Neural crest cell (in vitro differentiated cells): ENCODE measurements at places on chromosomes 7 and 10.

DNA sequence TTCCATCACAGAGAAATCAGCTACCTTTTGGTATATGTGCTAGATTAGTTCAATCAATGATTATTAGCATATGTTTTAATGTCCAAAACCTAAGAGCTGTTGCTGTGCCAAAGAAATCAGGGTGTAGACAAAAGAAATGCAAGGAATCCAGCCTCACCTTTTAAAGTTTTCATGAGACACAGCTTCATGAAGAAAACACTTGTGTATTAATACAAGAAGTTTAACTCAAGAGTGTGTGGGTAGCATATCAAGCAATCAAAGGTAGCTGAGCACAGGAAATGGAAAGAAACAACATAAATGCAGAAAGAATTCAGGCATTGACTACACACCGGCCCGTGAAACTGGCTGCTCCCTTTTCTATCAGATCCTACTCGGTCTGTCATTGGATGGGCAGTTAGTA, 76.0 kb upstream of the CAV2 start:
- DNase-seq, result no peak

- no peak for DNase-seq
These were observed 420.5 kb upstream of the GALNT17 start for GRCh38 chr7:70711452-70711851.

- DNase-seq, result no peak
These were observed 11.8 kb upstream of the PRKAR1B start for GRCh38 chr7:738723-739454.

DNA sequence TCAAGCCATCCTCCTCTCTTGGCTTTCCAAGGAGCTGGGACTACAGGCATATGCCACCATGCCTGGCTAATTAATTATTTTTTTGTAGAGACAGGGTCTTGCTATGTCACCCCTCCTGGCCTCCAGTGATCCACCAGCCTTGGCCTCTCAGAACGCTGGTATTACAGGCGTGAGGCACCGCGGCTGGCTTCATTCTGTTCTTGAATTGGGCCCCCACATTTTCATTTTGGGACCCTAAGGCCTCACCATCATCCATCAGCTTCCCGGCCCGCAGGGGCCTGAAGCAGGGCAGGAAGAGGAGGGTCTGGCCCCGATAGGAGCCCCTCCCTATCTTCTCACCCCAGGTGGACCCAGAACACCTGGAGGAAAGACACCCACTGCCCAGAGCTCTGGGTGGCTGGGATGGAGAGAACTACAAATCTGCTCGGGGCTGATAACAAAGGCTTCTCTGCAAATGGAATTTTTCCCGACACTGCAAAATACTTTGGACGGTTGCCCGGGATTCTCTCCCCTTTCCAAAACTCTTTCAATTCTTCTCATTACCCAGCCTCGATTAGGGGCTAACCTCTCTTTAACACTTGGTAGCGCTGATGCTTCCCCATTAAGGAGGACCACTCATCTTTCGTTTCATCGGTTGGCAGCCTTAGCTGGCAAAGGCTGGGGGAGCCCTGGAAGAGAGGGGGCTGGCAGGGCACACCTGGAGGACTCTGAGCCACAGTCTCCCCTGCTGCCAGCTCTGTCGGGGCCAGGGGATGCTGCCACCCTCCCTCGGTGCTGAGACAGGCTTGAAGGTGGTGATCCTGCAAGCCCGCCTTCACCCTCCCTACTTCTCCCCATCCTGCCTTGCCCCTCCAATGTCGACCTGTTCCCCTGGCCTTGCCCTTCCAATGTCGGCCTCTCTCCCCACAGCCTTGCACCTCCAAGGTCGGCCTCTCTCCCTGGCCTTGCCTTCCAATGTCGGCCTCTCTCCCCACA, 81.0 kb upstream of the GNA12 start:
- no peak for DNase-seq

DNA sequence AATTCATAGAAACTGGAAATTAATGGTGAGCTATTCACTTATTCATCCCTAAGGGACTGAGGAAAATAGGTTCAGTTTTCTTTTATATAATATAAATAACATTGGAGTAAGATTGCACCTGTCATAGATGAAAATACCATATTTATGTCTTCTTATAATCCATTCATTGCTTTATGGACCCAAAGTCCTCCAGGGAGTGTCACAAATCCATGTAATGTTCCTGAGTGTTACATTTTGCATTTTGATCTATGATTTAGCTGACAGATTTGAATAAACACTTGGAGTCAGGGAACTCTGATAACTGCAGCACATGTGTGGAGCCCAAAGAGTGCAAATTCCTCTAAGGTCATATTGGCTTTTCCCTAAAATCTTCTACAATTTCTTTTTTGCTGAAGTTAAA, 484.3 kb downstream of the MDFIC start:
- no peak for DNase-seq

DNA sequence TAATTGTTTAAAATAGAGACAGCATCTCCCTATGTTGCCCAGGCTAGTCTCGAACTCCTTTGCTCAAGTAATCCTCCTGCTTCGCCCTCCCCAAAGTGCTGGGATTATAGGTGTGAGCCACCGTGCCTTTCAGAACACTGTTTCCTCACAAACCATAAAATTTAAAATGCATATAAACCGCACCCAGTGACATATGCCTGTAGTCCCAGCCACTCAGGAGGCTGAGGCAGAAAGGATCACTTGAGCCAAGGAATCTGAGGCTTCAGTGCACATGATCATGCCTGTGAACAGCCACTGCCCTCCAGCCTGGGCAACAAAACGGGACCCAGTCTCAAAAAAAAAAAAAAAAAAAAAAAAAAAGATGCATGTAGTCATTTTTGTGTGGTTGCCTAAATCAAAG, 36.8 kb downstream of the ACBD5 start:
- DNase-seq, result no peak

- DNase-seq, result no peak
These were observed 3.0 kb downstream of the POLD2 start for GRCh38 chr7:44120395-44120794.

DNA sequence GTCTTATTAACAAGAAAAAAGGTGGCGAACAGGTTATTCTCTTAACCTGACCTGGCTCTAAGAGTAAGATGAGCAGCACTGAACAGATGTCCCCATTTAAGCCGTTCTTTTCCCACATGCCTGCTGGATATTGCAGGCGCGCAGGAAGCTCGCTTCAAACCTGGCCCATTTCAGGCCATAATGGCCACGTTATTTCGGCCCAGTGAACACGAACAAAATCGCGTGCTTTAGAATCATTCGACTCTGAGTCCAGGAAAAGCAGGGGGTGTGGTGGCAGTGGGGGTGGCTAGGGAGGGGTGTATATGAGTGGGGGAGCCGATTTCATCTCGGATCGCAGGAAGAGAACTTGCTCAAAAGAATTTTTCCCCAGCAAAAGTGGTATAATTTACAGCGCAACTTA, 6.6 kb upstream of the SP8 start:
- DNase-seq, result no peak

DNA sequence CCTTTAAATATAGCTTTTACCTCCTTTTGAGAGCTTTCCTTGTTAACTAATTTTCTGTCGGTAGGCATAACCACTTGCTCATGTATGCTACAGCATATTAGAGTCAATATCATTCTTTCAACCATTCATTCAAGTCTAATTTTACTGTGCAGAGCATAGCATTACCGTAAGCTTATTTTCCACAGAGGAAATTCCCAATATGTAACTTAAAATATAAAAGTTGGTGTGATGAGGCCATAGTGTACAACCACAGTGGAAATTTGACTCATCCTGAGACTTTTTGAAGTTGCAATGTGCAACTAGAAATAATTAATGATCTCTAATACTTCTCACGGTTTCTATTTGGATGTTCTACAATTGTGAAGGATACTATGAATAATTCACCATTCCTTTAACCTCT, 80.6 kb upstream of the KLF6 start:
- DNase-seq, result no peak

DNA sequence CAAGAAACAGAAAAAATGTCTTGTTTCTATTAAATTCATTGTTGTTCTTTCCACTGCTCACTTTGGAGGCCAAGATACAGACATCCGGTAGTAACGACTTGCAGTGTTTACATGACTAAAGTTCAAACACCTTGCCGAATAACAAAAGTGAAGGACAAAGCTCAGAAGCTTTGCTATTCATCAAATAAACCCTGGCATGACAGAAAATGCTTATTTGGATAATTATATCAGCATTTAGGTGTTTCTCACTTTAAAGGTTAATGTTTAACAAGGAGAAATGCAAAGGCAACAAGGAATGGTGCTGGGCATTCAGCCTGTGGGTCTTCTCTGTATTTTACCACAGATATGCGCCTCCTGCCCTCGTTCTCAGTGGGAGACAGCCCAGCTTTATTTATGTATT, 5.4 kb upstream of the PTF1A start:
- no peak for DNase-seq

GRCh38 chr7:28165961-28166955, 14.3 kb downstream of the JAZF1 start:
- DNase-seq, result no peak

GRCh38 chr7:101940830-101941229, 123.4 kb downstream of the CUX1 start:
- no peak for DNase-seq

DNA sequence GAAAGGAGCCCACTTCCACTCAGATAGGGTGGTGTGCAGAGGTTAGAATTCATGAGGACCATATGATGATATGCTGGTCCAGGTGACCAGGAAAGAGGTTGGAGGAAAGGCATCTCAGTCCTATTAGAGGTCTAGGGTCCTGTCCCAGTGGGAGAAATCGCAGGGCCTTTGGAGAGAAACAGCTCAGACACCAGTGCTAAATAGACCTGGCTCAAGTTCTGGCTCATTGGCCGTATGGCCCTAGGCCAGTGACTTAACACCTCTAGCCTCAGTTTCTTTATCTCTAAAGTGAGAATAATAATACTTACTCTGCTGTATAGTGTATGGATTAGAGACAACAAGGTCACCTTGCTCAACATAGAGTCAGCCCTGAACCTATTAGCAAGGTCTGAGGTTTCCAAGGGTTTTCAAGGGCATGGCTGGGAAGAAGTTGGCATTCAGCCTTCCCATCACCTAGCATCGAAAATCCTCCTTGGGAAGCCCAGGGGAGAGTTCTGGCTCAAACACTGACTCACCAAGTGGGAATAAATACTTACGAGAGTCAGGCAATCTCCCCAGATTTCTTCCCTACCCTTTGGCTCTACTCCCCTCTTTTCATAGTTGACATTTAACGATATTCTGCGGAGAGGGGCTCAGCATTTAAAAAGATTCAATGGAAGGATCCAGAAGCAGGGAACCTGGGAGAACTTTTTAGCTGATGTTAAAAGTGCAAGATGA, 473.1 kb upstream of the PODXL start:
- no peak for DNase-seq

DNA sequence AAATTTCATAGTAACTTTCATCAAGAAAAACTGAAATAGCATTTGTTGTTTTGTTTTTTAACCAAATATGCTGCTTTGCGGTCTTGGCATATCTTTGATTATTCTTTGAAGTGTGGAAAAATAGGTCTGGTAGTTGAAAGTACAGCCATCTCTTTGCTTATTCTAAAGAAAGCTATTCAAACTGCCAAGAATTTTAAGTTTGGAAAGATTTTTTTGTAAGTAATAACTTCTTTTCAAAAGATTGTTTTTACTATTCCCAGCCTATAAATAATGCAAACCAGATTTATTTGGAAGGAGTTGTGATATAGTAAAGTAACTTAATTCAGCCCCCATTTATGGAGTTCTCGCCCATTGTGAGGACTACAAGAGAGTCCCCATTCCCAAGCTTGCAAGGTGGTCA, 87.0 kb downstream of the ADD3 start:
- DNase-seq, result no peak

DNA sequence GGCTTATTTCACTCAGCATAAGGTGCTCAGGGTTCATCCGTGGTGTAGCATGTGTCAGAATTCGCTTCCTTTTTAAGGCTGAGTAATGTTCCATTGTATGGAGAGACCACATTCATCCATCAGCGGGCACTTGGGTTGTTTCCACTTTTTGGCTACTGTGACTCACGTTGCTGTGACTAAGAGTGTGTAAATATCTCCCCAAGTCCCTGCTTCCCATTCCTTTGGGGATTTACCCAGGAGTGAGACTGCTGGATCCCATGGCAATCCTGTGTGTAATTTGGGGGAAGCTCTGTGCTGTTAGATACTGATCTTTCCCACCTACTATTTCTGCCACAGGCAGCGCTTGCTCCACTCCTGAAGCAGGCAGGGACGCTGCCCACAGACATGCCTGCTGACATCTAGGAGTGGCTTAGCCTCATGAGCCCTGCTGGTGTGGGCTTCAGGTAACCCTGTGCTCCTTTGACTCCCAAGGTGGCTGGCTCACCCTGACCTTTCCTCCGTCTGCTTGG, 346.0 kb downstream of the FRMD4A start:
- no peak for DNase-seq

DNA sequence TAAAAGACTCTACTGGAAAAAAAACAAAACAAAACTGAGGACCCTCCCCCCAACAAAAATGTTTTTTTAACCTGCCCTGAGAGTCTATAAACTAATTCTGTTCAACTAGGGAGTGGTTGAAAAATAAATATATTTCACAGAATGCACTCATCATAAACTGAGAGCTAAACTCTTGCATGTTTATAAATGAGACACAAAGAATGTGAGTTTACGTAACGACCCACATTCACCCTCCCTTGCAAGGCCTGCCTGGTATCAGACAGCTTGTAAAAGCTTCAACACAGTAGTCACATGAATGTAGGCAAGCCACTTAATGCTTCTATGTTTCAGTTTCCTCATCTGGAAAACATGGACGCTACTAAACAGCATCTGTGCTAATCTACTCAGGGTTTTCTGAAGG, 50.3 kb downstream of the JAZF1 start:
- no peak for DNase-seq

DNA sequence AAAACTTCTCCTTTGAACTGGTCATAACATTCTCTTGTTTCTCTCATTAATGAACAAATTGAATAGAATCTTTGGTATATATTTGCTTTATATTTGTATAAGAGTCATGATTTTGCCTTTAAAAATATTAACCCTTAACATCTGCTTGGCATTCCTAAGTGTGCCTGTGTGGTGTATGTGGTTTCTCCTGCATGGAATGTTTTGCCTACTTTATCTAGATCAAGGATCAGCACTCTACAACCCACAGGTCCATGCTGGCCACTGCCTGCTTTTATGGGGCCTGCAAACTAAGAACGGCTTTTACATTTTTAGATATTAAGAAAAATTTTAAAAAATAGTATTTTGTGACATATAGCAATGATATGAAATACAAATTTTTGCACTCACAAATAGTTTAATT, 4.3 kb upstream of the LAMB4 start:
- no peak for DNase-seq

DNA sequence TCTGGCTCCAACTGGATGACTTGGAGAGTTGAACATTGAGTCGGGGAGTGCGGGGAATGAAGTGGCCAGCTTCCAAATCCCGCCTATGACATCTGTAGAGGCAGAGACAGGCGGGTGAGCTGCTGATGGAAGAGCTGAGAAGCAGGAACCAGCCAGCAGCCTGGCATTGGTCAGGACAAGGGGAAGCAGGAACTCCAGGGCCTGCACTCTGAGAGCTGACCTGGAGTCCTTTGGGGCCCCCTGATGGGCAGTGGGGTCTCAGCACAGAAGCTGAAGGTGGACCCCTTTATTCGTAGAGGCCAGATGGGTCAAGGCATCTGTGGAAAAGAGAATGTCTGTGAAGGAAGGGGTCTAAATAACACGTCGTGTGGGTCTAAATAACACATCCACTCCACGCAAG, 57.0 kb downstream of the SEC61G start:
- DNase-seq, result no peak

- DNase-seq, result no peak
These were observed 46.2 kb downstream of the CACUL1 start for GRCh38 chr10:118708571-118708970.

- DNase-seq, result no peak
These were observed 6.9 kb downstream of the C10orf105 start for GRCh38 chr10:71712572-71713134.

GRCh38 chr10:24701447-24701846, 22.2 kb downstream of the ARHGAP21 start:
- no peak for DNase-seq

GRCh38 chr10:69988094-69988493, 64.6 kb upstream of the MACROH2A2 start:
- DNase-seq, result no peak
